Glomerular endothelial cell (primary cell): ENCODE measurements at places on chromosomes 6 and 20.

- DNase-seq: no peak
These were observed 347.1 kb downstream of the ZFAND3 start for GRCh38 chr6:38166411-38167240.

- no peak for DNase-seq
These were observed 28.8 kb upstream of the TLDC2 start for GRCh38 chr20:36847009-36847709.

- DNase-seq: no peak
These were observed 2.9 kb upstream of the SSTR4 start for GRCh38 chr20:23032056-23032749.

GRCh38 chr6:29553268-29554057, 6.1 kb downstream of the UBD start:
- no peak for DNase-seq

DNA sequence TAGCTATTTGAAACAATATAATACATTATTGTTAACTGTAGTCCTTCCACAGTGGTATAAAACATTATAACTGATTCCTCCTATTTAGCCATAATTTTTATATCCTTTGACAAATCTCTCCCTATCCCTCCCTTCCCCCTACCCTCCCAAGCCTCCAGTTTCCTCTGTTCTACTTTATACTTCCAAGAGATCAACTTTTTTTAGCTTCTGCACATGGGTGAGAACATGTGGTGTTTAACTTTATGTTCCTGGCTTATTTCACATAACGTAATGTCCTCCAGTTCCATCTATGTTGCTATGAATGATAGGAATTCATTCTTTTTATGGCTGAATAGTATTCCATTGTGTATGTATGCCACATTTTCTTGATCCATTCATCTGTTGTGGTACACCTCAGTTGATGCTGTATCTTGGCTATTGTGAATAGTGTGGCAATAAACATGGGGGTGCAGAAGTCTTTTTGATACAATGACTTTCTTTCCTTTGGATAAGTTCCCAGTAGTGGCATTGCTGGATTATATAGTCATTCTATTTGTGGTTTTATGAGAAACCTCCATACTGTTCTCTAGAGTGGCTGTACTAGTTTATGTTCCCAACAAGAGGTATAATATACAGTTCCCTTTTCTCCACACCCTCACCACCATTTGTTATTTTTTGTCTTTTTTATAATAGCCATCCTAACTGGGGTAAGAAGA, 205.0 kb downstream of the KCNQ5 start:
- no peak for DNase-seq

DNA sequence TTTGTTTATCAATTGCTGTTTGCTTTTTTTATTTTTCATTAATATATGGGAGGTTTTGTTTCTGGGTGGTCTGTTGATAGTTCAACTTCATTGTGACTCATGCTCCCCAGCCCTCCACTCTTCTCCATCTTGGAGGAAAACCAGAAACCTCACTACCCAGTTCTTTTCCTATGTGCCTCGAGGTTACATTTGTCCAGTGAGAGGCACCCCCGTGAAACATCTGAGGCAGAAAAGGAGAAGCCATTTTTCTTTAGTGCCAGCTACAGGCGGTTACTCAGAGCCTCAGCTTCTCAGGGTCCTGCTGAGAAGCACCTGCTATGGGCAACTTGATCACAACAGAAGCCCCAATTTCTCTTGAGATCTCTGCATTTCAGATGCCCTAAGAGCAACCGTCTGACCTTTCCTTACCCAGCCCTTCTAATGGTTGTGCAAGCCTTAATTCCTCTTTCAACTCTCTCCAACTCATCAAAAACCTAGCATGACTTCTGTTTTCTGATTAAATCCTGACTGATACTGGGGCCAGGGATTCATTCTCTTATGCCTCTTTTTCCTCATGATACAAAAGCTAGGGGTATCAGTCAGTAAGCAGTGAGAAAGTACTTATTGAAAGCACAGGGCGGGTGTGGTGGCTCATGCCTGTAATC, 144.6 kb downstream of the ELOVL4 start:
- DNase-seq: no peak

DNA sequence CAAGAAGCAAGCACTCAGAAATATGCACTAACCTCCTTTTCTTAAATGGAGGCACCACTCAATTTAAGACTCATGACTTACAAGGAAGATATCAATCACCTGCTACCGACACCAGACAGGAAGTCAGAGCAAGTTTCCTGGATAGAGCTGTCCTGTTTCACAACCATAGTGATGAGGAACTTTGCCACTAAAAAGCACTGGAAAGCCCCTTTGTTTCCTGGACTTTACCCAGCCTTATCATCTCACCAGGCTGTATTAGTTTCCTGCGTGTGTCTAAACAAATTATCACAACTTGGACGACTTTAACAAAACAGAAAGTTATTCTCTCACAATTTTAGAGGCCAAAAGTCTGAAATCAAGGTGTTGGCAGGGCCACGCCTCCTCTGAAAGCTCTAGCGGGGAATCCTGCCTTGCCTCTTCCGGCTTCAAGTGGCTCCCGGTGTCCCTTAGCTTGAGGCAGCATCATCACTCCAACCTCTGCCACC, 253.8 kb upstream of the STXBP5 start:
- peak; percentile 36 for DNase-seq

DNA sequence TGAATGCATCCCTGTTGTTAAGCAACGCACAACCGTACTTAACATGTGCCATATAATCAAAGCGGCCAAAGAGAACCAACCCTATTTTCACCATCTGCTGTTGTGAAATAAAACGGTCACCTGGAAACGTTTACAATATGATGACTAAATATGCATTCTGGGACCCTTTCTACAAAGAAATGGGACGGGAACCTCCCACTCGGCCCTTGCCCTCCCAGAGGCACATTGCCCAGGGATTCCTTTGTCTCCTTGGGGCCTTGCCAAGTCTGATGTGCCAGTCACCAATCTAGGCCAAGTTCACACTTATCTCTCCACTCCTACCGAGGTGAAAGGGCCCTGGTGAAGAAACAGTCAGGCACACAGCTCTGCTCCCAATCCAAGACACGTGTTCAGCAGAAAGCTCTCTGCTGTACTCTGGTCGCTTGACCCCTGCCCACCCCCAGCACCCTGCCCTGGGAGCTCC, 427.4 kb upstream of the JARID2 start:
- DNase-seq: no peak

GRCh38 chr6:167410462-167410861, 85.6 kb downstream of the TTLL2 start:
- no peak for DNase-seq

DNA sequence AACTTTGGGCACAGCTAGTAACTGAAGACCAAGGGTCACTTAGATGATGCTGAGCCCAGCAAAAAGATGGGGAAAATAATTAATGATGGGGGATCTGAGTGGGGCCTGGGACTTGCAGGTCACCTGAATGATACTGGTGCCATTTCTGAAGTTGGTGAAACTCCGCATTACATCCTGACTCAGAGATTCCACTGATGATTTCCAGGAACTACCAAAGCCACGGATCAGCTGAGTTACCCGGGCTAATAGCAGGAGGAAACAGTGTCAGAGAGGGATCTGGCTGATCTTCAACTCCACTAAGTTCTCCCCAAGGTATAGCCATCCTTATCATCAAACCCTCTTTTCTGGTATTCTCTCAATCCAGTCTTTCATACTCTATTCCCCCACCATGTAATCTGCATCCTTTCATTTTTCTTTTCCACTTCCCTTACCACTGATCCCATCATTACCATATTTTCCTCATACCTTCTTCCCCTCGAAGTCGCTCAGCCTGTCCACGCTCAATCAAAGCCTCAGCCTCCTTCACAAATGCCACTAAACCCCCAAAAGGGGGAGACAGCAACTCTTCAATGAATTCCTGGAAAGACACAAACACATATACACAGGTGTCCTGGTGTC, 20.2 kb downstream of the VPS52 start:
- no peak for DNase-seq
